AG20443 (cell line): ENCODE measurements at places on chromosomes 6 and 20.

- DNase-seq: peak; percentile 4
These were observed 41.1 kb downstream of the SUN5 start for GRCh38 chr20:32963176-32963575.

DNA sequence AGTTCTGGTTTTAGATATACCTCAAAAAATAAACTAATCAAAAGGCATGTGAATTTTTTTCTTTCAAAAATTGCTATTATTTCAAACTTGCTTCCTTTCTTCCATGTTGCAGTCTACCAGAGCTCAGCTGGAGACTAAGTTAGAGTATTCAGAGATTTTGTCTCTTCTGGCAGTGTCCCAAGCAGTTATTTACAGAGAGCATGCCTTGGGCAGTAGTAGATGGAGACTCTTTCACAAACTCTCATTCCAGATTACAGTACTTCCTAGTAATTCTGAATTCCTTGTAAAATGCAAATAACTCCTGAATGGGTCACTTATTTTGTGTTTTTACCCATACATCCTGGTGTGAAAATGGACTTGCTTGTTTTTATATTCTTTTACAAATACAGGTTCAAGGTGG lies 703.4 kb downstream of the EPHA7 start:
- no peak for DNase-seq

- peak; percentile 63 for DNase-seq
These were observed 30.5 kb downstream of the GRM4 start for GRCh38 chr6:34115403-34115795.

GRCh38 chr20:44467289-44467883 lies 8.3 kb upstream of the TTPAL start:
- DNase-seq: no peak

GRCh38 chr6:89118931-89119330 lies 1.1 kb upstream of the SRSF12 start:
- DNase-seq: no peak

DNA sequence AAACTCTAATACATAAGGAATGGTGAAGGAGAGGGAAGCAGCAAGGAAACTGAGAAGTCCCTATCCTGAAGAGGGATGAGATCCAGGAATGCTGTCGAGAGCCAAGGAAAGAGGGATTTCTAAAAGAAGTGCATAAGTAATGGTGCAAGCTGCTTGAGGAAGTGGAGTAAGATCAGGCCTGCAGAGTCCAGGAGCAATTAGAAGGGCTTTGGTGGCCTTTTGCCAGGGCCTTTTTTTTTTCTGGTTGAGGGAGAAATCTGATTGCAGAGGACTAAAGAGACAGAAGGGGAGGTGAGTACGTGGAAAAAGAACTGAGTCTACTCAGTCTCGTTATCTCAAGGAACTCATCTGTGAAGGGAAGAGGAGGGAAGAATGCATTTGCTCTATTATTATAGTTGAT lies 396.2 kb downstream of the UTRN start:
- no peak for DNase-seq

DNA sequence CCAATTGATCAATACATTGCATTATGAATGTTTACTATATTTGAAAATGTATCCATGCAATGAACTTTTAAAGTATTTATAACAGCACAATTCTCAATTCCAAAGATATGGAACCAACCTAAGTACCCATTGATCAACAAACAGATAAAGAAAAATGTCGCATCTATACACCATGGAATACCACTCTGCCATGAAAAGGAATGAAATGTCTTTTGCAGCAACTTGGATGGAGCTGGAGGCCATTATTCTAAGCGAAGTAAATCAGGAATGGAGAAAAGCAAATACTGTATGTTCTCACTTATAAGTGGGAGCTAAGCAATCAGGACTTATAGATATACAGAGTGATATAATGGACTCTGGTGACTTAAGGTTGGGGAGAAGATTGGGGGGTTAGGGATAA lies 22.9 kb downstream of the SRPK1 start:
- no peak for DNase-seq

GRCh38 chr6:3835055-3835731 lies 14.0 kb upstream of the FAM50B start:
- peak; percentile 55 for DNase-seq

DNA sequence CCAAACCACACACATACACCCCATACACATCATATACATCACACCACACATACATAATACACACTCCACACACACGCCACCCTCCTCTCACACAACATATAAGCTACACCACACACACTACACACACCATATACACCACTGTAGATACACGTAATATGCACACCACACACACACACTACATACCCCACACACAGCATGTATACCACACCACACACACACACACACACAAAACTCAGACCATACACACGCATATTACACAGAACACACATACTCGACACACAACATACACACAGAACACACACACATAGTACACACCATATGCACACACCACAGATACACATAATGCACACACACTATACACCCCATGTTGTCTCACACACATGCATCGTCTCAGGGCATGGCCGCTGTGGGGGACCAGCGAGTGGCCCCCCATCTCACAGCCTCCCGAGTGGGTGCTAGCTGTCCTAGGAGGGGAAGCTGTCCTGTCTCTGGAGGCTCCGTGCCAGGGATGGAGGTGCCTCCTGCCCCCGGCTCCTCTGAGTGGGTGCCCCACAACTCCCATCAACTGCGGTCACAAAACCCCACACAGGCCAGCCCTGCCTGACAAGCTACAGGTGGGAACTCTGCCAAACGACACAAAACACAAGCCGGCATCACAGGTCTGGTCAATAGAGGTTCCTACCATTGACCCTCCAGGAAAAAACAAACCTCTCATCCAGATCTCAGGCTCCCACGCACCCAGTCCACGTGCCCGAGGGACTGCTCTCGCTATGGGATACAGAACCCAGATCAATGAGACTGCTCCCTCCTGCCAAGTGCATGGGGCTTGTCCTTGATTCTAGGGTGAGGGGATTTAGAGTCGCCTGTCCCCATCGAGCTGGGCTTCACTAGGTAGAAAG lies 49.1 kb downstream of the DACT2 start:
- DNase-seq: no peak

GRCh38 chr20:51513545-51513944 lies 29.0 kb downstream of the NFATC2 start:
- DNase-seq: no peak

- DNase-seq: no peak
These were observed 28.7 kb downstream of the SLCO4A1 start for GRCh38 chr20:62670998-62671397.

DNA sequence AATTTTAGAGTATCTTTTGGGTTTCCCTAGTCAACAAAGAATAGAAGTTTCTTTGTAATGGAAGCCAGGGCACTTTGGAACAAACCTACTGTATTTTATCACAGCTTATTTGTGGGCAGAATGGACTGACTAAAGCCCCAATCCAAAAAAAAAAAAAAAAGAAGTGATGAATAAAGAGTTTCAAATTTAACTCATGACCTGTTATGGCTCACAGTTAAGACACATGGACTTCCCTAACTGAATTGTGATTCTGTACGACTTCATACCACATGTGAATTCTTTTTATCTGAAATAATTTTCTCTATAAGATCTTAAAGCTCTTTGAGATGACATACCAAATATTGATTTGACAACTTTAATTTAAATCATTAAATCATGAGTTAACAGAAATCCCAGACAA lies 77.2 kb downstream of the FILIP1 start:
- DNase-seq: no peak

GRCh38 chr6:126603410-126603809 lies 263.5 kb downstream of the CENPW start:
- DNase-seq: no peak

- no peak for DNase-seq
These were observed 40.4 kb downstream of the SPDEF start for GRCh38 chr6:34515473-34516387.

- no peak for DNase-seq
These were observed 2.1 kb downstream of the EGFL8 start for GRCh38 chr6:32166411-32167061.

- DNase-seq: no peak
These were observed 28.5 kb downstream of the SF3B5 start for GRCh38 chr6:144066741-144067484.

DNA sequence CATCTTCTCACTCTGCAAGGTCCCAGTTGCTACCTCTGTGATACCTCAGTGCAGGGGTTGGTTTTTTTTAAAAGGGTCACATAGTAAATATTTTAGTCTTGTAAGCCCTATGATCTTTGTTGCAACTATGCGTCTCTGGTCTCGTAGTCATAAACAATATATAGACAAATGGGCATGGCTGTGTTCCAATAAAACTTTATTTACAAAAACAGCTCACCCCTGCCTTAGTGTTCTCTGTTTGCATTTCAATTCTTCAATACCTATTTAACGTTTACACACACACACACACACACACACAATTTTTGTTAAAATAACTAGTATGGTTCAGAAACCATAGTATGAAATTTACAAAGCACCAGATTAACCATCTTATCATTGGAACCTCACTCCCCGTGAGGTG lies 216.8 kb downstream of the PREX1 start:
- no peak for DNase-seq

GRCh38 chr6:7446619-7447325 lies 57.2 kb downstream of the RIOK1 start:
- DNase-seq: no peak

GRCh38 chr6:87879132-87879861 lies 168.3 kb upstream of the SPACA1 start:
- no peak for DNase-seq

DNA sequence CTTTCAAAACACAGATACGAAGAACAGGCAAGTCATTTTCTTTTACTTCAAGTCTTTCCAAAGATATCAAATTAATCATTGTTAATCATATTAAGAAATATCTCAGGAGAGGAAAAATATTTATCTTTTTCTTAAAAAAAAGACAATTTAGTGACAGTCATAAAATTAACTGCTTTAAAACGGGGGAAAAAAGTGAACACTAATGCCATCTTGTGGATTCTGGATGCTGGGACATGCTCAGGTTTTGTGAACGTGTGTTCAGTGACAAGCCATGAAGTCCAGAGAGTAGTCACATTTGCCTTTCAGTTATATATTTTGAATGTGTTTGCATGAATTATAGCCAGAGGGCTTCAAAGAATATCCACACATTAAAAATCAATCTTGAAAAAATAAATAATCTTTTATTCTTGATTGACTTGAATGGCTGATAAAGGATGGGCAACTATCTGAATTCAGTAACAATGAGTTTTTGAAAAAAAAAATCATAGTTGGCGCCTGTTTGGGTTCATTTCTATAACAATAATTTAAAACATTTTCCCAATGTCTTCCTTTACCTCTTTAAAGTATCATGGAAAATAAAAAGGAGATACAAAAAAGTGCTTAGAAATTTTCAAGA lies 74.7 kb upstream of the NOX3 start:
- DNase-seq: peak; percentile 43

DNA sequence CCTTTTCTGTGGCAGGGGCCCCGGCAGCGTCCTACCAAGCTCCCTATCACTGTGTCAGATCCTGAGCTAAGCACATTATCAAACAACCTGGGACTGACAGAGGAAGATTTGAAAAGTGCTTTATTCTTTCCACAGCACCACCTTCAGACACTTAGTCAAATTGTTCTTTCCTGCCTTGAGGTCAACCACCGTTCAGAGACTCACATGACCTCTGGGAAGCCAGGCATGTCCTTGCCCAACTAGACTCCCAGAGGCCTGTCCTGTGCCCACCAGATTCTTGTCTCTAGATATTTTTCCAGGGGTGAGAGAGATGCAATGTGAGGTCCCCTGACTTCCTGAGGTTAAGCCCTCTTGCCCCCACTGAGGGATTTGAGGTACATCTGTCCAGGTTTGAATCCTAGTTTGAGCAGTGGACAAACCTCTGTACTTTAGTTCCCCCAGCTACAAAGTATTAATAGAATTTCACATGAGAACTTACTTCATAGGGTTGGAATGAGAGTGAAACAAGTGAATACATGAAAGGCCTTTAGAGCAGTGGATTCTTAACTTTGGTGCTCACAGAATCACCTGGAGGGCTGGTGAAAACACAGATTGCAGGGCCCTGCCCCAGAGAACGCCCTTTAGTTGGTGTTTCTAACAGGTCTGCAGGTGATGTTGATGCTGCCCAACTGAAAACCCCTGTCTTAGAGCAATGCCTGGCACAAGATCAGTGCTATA lies 179.8 kb downstream of the CLIC5 start:
- no peak for DNase-seq

DNA sequence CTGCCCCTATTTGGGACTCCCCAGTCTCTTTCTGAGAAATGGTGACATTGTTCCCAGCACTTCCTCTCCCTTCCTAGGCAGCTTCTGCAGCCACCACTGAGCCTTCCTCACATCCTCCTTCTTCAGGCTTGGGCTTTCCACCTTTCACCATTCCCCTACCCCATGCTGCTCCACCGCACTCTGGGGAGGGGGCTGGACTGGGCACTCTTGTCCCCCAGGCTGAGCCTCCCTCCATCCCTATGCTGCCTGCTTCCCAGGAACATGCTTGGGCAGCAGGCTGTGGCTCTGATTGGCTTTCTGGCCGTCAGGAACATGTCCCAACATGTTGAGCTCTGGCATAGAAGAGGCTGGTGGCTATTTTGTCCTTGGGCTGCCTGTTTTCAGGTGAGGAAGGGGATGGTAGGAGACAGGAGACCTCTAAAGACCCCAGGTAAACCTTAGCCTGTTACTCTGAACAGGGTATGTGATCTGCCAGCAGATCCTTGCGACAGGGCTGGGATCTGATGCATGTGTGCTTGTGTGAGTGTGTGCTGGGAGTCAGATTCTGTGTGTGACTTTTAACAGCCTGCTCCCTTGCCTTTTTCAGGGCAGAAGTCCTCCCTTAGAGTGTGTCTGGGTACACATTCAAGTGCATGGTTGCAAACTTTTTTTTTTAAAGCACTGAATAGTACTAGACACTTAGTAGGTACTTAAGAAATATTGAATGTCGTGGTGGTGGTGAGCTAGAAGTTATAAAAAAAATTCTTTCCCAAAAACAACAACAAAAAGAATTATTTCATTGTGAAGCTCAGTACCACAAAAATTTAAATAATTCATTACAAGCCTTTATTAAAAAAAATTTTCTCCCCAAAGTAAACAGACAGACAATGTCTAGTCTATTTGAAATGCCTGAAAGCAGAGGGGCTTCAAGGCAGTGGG lies 2.1 kb upstream of the CDKN1A start:
- peak; percentile 36 for DNase-seq

DNA sequence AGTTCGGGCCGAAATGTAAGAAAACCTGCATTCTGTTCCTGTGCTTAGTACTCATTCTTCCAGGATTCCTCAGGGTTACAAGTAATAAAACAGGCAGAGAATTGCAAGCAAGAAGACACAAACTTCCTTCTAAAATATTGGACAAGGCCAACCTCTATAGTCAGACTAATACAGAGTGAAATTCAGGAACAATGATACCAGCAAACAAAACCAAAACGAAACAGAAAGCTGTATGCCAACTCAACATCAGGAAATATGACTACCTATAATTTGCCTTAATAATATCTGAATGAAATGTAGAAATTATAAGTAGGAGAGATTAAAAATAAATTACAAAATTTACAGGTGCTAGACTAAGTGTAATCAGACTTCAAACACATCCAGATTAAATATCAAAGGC lies 238.8 kb downstream of the HIVEP2 start:
- DNase-seq: no peak

- no peak for DNase-seq
These were observed 70.1 kb upstream of the AFDN start for GRCh38 chr6:167756597-167756996.
